Skin of body (tissue), 3 donors: ENCODE measurements at places on chromosomes 12 and 14. TPM values are rescaled to one million over a fixed set of nuclear protein-coding genes. Genes with fewer than 3 reads are reported as not detected.
A peak's percentile ranks its signal among the peaks of the same experiment; 100 is the strongest.

ZNF664 gene
- total RNA-seq: 47.9 TPM

ALKBH2 gene
- 15.4 TPM for total RNA-seq

TSPAN19 gene
- not detected for total RNA-seq

DNA sequence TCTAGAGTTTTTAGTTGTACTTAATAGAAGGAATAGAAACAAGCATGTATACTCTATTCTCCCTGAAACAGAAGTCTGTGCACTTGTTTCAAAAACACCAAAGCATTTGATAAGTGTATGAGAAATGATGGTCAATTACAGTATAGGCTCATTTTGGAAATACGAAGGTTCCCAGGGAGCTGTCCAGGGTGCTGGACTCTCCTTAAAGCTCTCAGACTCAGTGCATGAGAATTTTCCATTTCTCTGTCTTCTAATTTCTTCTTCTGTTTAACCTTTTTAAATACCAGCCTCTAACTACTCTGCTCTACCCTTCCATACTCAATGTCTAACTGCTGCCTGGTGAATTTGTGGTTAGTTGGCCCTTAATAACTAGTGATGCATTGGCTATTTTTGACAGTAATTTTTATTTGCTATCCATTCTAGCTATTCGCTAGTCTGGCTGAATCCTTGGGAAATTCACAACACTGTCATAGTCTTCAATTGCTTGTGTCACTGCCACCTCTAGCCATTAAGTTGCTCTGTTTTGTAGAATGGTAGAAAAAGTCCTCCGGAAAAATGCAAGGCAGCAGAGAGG is 229.2 kb downstream of the NRXN3 start:
- no peak for DNase-seq

DNA sequence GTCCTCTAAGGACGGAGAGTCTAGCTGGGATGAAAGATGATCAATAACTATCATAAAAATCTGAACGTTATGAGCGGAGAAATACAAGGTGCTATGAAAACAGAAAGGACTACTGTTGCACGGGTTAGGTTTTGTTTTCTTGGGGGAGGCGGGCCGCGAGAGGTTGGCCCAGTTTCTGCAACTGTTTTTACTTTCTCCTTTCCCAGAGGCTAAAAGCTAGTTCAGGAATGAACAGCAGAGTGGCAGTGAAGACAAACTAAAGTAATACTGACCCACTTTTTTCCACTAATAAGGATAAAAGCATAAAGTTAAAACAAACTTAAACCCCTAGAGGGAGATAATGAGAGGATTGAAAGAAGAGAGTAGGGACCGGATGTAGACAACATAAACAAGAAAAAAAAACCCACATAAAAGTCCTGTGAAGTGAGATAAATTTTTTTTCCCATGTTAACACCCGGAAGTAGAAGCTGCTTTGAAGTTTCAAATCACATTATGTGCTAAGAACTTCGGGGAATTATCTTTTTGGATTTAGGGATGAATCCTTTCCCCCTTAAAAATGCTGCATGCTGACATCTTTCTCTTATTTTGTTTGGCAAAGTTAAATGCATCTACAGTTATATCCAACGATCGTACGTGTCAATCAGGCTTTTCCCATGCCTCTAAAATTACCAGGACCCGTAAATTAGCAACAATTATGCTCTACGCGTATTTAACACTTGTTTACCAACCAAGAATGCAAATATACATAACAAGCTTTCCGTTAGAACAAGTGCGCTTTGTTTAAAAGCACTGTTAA is 1.0 kb upstream of the CDK17 start:
- DNase-seq: peak; percentile 82

GRCh38 chr14:78359581-78359980 is 189.4 kb downstream of the NRXN3 start:
- no peak for DNase-seq
